NCI-H446 (cell line): ENCODE measurements at places on chromosomes 12 and 14.

- DNase-seq = no peak
Observed at GRCh38 chr12:3293446-3294161, 197.4 kb upstream of the PRMT8 start.

DNA sequence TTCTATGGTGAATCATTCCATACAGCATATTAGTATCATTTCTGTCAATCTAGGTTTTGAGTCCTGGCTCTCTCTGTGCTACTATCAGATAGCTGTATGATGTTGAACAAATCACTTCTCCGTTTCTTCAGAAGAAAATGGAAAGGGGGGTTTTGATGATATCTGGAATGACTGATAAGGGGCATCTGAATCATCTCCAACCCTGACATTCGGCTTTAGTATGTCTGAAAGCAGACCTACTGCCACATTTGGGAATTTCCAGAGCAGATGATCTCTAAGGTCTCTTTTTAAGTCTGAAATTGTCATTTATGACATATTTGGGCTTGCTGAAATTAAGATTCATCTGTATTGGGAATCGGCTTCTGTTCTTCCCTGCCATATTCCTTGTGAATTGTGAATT is 10.1 kb downstream of the MLF2 start:
- DNase-seq = no peak

- no peak for DNase-seq
Observed at GRCh38 chr14:22837114-22837749, 847 bp downstream of the MMP14 start.

GRCh38 chr12:114661245-114661644 is 22.7 kb downstream of the TBX3 start:
- no peak for DNase-seq

GRCh38 chr12:90936230-90937005 is 18.6 kb downstream of the CCER1 start:
- DNase-seq = no peak

- no peak for DNase-seq
Observed at GRCh38 chr12:2378835-2379330, 326.1 kb downstream of the CACNA1C start.

- no peak for DNase-seq
Observed at GRCh38 chr14:104656014-104656714, 33.3 kb upstream of the INF2 start.

DNA sequence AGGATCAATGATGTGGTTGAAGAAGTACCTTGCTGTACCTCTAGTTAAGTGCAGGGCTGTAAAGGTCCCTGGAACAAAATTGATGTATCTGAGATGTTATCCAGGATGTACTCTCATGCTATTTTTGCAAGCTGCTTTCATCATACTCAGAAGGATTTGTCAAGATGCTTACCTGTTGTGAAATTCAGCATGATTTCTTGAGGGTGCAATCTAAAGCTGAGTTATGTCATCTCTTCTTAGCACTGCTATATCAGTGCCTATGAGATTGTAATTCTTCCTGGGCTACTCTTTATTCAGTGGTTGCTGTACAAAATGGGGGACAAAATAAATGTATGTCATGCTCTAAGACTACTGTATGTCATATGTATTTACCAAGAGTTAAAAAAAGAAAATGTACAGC is 340.7 kb upstream of the LMO3 start:
- no peak for DNase-seq

- no peak for DNase-seq
Observed at GRCh38 chr14:81682134-81682533, 148.5 kb upstream of the SEL1L start.

GRCh38 chr14:102225936-102226335 is 79.0 kb downstream of the MOK start:
- DNase-seq = no peak

- no peak for DNase-seq
Observed at GRCh38 chr14:46964378-46964777, 312.8 kb upstream of the RPL10L start.

DNA sequence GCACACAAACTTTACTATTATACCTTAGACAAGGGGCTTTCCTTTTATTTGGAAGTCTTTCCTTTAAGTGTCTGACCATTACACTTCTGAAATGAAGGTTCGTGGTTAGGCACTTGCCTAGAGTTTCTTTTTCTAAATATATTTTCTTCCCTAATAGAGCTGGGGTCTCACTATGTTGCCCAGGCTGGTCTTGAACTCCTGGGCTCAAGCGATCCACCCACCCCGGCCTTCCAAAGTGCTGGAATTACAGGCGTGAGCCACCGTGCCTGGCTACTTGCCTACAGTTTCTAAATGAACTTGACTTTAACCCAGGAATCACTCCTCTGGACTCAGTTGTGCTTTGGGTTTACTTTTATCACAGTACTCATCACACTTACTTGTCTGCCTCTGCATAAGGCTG is 57.6 kb downstream of the PEBP1 start:
- no peak for DNase-seq

DNA sequence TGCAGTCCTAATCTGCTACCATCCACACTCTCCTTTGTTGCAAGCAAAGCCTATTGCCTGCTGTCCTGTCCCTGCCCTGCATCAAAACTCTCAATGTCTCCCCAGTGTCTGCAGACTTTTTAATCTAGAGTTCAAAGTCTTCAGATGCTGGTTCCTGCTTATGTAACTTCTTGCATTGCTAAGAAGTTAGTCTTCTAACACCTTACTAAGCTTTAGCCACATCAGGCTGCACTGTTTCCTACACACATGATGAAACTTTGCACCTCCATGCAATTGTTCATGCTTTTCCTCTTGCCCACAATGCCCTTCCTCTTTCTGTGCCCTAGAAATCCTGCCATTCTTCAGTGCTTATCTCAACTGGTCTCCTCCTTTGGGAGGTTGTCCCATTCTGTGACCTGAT is 16.2 kb upstream of the DICER1 start:
- no peak for DNase-seq

DNA sequence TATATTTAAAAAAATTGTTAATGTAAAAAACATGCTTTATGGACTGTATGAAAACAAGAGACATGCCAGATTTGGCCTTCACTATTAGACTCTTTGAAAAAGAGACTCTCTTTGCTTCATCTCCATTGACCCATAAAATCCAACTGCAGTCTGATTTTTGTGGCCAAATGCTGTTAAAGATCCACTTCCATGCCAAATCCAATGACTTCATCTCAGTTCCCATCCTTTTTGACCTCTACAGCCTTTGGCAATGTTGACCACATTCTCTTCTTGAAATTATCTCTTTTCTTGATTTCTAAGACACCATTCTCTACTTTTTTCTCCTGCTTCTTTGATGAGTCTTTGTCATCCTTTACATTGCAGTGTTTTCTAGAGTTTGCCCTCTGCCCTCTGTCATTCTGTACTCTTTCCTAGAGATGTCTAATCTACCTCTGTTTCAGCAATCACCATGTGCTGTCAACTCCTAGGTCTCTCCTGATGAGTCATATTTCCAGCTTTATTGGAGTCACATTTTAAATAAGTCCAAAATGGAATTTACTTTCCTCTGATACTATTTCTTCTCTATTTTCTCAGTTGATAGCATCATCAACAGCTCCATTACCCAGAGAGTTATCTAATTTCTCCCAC is 2.4 kb downstream of the TMPRSS12 start:
- no peak for DNase-seq

- peak; percentile 7 for DNase-seq
Observed at GRCh38 chr14:76720382-76720813, 40.9 kb upstream of the VASH1 start.

GRCh38 chr12:3446235-3446634 is 44.8 kb upstream of the PRMT8 start:
- no peak for DNase-seq

DNA sequence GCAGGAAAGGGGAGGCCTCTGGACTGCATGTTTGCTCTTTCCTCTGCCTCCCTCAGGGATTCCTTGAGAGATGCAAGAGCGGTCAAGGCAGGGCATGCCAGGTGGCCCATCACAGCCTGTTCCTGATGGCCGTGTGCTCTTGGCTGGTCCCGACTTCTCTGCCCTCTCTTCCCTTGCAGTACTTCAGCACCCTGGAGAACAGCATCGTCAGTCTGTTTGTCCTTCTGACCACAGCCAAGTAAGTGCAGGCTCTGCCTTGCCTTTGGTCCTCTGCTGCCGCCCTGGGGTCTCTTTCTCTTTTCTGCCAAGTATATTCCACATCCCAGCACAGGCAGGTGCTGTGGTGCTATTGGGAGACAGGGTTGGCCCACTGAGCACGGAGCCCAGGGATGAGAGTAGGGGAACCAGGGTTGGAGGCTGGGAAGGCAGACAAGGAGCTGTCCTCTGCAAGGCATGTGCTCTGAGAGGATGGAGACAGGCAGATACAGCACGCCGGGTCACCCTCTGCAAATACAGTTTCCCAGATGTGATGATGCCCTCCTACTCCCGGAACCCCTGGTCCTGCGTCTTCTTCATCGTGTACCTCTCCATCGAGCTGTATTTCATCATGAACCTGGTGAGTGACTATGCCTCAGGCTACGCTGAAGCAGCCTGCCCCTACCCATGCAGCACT is 51.9 kb downstream of the TPCN1 start:
- no peak for DNase-seq

GRCh38 chr12:100942984-100943749 is 148.6 kb downstream of the ANO4 start:
- no peak for DNase-seq

DNA sequence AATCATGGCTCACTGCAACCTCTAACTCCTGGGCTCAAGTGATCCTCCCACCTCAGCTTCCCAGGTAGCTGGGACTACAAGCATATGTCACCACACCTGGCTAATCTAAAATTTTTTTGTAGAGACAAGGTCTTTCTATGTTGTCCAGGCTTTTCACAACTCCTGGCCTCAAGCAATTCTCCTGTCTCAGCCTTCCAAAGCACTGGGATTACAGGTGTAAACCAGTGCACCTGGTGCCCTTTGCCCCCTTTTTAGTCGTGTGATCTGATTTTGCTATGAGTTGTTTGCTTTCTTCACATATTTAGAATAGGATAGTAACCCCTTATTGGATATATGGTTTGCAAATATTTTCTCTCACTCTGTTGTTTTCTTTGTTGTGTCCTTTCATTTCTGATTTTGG is 1.7 kb upstream of the RAD52 start:
- DNase-seq = no peak

DNA sequence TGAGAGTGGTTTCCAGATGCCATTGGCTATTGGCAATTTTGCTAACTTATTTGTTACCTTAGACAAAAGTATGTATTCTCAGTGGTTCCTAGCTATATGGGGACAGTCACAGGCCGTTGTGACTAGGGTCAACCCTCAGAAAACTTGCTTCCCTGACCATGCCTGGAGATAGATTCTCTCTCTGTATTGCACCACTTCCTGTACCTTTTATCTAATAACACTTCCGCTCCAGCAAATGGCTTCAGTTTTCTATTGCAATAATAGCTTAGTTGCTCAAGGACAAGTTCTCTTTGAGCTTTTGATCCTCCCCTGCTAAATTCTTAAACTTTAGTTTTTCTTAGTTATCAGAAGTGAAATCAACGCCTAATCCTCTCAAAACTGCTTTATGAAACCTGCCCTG is 338.0 kb downstream of the RMST start:
- no peak for DNase-seq

GRCh38 chr12:131984334-131984733 is 34.6 kb downstream of the EP400 start:
- DNase-seq = no peak

DNA sequence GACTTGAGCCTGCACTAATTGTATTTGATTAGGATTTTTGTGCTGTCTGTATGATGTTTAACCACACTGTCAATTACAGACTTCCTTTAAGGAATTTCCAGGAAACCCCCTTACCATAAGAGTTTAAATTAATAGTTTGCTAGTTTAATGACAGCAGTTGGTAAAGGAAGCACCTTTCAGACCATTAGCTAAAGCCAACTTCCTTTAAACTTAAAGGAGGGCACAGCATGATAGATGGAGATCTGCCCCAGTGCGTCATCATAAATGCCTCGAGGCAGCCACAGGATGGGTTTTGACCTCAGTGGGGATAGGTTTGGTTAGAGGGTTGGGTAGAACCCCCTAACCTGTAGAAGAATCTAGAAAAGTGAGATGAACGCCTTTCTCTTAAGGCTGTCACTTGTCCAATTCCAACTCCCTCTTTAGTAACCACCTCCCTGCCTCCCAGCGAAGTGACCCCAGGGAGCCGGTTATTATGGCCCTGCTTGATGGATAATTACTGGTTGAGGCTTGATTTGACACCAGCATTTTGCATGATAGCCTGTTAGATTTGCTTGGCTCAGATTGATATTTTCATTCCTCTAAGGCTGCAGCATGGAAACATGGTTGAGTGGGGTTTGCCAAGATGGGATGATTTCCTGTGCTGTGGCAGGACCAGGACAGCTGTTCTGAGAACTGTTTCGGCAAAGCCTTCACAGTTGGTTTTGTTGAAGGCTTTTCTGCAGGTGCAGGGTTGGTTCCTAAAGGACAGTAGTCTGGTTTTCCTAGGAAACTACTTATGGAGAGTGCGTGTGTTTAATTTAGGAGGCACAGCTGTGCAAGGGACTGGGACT is 62.7 kb downstream of the CHST11 start:
- peak; percentile 40 for DNase-seq

DNA sequence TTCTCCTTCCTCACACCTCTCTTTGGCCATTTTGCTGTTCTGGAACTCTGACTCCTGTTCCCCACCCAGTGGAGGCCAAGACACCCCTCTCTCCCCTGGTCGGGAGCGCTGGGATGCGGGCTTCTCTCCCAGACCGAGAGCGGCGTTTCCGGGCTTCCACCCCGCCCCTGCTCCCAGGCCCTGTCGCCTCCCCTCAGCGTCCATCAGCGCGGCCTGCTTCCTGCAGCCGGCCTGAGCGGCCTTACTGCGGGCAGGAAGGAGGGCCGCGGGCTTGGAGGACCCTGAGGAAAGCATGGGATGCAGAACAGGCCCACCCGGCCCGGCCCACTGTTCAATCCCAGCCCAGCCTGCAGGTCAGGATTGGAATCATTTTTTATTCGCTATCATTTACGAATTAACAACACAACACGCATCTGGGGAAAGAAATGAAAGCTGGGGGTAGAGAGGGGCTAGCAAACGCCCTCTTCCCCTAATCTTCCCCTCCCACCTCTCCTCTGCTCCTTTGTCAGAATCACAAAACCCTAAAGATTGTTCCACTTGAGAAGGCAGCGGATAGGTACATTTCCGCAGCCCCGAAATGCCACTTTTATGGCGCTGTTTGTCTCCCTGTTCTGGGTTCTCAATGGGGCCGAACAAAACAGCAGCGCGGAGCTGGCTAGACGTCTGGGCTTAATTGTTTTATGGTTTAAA is 3.8 kb upstream of the HOXC8 start:
- DNase-seq = no peak

- no peak for DNase-seq
Observed at GRCh38 chr14:81388336-81388735, 11.8 kb downstream of the STON2 start.

- no peak for DNase-seq
Observed at GRCh38 chr12:47852096-47852571, 32.4 kb upstream of the HDAC7 start.

DNA sequence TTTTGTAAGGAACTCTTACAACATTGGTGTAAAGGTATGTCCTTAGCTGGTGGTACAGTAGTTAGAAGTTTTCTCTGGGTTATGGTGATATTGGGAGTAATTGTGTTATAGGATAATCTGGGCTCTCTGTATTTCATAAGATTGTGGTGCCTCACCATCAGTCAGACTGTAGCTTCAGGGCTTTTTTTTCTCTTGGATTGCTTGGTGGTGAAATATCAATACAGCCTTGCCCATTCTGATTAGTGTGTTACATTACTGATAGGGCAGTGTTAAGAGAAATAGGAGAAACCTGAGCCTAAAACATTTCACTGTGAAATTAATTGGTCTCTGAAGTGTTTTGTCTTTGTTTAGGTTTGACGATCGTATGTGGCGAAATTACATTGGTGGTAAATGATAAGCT is 71.0 kb downstream of the RCOR1 start:
- DNase-seq = no peak
